ENCODE measurements at places on chromosomes 13 and 19. TPM values are rescaled to one million over a fixed set of nuclear protein-coding genes. Genes with fewer than 3 reads are reported as not detected.

DNA sequence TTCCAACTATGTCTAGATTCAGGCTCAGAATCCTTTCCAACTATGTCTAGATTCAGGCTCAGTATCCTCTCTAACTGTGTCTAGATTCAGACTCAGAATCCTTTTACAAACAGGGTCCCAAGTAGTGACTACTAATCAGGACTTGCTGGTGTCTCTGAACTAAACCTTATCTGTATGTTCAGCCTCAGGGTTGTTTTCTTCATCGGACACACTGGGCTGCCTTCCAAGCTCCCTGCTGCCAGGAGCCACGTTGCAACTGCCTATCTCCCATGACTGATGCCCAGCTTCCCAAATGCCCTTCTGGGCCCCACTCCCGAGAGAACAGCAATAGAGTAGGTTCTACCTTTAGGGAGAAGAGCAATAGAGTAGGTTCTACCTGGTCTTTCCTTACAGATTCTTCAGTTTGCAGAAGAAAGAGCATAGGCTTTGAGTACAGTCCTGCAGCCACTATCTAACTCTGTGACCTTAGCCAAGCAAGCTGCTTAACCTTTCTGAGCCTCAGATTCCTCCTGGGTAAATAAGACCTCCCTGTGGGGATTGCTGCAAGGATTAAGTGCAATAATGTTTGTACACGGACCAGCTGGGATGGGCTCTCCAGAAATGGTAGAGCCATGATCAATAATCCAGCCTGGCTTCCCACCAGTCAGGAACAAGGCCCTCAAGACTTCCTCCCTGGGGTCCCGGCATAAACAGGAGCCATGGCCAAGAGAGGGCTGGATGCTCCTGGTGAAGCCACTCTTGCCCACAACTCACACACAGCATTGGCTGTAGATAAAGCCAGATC, 61.5 kb downstream of the ZIC5 start:
- no peak for DNase-seq

- DNase-seq: no peak
Measured at GRCh38 chr13:101916108-101916774, 463.8 kb downstream of the ITGBL1 start.

GRCh38 chr13:39825886-39826285, 170.4 kb downstream of the COG6 start:
- DNase-seq: no peak

DNA sequence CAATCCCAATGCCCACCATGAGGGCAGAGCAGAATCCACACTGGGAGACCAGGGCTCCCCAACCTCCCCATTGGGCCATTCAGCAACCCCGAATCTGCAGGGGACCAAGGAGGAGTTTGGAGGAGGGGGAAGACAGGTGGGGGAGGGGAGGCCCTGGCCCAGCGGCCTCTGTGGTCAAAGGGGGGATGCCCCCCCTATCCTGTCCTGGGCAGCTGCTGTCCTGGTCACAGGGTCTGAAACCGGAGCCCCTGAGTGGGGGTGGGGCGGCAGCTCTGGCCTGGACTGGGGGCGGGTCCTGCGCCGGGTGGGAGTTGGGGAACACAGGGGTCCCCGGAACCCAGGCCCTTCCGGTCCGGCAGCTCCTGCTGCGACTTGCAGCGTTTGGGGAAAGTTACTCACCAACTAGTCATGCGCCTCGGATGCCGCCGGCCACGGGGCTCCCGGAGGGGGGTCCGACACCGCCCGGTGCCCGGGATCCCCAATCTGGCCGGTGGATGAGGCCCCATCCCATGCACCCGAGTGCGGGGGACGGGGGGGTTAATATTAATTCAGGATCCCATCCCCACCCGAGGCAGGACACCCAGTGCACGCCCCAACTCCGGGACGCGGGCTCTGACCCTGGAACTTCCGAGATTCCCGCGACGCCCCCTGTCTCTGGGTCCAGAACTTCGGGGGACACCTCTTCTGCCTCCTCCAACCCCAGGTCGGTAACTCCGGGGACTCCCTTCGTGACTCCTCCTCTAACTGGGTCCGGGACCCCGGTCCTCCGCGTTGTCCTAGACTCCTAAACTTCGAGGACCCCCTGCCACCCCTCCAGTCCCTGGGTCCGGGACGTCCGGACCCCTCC, 872 bp downstream of the HOMER3 start:
- DNase-seq: peak; percentile 74

DNA sequence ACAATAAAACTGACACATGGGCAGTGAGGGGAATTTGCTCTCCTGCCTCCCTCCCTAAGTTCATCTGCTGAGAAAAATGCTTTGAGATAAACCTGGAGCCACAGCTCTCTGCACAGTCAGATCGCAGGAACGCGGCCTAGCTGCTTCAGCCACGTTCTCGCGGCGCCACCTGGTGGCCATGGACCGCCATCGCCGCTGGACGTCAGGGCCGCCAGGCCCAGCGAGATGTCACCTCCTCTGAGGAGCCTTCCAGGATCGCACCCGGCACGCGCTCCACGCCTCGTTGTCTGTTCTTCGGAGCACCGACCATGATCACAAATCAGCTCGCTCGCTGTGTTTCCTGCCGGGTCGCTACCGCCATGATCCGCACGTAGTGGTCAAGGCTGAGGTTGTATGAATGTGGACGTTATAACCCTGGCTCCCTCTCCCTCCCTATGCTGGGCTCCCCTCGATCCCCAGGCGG, 20.6 kb upstream of the USP29 start:
- peak; percentile 59 for DNase-seq

GRCh38 chr19:19746286-19747213, 13.6 kb upstream of the ZNF14 start:
- DNase-seq: peak; percentile 40

GRCh38 chr13:99496184-99497142, 4.8 kb upstream of the TM9SF2 start:
- peak; percentile 85 for DNase-seq

DNA sequence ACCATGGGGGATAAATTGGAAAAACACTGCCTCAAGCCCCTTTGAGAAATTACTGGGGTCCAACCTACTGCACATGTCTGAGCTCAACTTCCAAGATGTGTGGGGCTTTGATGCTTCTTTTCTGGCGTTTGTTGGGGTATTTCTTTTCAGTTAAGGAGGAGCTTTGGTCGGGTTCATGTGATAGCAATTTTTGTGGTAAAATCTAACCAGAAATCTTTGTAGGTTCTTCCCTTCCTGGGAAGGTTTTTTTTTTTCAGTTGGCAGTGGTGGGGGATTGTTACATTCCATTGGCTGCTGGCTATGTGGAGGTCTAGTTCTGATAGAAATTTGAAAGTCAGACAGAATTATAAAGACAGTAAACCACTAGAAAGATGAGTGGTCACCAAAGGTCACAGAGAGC, 327.8 kb downstream of the ATP8A2 start:
- no peak for DNase-seq

GRCh38 chr19:2574478-2574931, 98.6 kb downstream of the GADD45B start:
- DNase-seq: no peak

DNA sequence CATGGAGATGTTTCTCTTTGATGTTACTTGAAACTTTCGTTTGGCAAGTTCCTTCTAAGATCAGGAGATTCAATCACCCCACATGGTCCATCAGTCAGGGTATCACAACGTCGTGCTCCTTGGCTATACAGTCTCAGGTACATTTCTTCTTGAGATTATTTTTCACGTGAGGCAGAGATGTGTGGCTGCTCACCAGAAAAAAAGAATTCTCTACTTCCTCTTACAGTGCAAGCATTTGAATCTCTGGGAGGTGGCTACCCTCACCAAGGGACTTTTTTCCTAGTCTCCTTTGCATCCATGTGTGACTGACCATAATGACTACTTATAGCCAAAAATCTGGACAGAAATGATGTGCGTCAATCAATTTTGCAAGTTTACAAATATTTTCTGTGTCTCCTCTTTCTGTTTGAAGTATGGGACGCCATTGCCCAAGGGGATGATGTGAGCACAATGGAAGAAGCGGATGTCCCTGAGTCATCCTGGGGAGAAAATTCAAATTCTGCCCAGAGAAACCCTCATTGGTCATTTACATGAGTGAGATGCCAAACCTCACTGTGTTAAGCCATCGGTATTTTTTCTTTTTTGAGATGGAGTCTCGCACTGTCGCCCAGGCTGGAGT, 8.6 kb upstream of the LAIR2 start:
- DNase-seq: no peak

POU4F1 gene
- not detected for total RNA-seq

KLK14 gene
- 0.35 TPM for total RNA-seq

SBSN gene
- total RNA-seq: not detected
